Activated naive CD8-positive, alpha-beta T cell treated with anti-CD3 and anti-CD28 coated beads for 36 hours (primary cell): ENCODE measurements at places on chromosomes 1 and 21. TPM values are rescaled to one million over a fixed set of nuclear protein-coding genes. Genes with fewer than 3 reads are reported as not detected.
A peak's percentile ranks its signal among the peaks of the same experiment; 100 is the strongest.

Gene CKS1B
- total RNA-seq = 156 TPM

DNA sequence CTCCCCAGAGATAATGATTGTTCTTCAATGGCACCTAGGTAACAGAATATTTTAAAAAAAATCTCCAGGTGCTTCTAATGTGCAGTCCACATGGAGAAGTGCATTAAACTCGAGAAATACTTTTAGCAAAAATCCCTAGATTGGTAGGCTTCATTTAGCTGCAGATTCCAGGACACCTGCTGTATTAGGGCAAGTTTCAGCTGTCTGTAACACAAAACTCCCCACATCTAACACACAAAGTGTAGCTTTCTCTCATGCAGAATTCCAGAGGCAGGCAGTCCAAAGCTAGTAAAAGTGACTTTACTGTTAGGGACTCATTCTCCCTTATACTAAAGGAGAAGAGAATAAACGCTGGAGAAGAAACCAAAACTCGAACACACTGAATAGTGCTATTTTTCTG is 1414.3 kb upstream of the B3GALT2 start:
- DNase-seq = no peak

DNA sequence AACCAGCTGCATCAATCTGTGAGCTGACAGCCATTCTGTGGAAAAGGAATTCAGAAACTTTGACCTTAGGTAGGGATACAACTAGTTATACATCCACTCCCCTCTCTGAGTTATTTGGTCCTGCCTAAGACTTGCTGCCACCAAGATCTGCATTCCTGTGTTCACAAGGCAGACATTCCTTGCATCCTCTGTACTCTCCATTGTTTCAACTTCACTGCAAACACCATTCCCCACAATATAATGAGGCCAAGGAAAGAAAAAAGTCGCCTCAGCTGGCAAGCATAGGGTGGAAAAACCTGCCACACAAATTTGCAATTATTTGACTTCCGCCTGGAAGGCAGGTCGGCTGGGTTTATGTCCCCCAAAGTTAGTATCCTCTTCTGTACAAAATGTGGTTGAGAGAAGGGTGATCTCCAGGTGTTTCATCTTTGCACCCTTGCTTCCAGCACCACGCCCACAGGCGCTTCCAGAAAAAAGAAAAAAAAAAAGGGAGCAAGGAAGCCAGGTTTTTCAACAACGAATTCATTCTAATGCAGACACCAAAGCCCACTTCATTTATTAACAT is 676 bp upstream of the CTTNBP2NL start:
- no peak for DNase-seq

DNA sequence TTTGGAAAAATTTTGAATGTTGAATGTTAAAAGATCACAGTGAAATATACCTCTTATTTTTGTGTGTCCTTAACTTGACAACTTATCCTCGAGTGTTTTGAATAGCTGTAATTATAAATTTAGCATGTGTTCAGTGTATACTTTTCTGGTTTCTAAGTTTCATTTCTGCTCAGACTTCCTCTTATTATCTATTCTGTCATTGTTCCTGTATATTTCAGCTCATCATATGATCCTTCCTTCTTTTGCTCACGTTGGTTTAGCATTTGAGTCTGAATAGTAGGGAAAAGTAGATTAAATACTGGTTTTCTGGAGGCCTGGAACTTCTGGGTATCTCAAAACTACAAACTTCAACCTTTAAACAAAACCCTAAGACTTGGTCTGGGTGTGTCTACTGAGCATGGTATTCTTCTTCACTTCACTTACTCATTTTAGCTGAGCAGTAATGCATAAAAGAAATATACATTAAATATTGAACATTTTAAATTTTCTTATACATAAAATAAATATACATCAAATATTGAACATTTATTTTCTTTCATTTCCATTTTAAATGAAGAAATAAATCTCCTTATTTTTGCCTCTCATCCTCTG is 3.3 kb upstream of the ATP6V1G3 start:
- DNase-seq = no peak

DNA sequence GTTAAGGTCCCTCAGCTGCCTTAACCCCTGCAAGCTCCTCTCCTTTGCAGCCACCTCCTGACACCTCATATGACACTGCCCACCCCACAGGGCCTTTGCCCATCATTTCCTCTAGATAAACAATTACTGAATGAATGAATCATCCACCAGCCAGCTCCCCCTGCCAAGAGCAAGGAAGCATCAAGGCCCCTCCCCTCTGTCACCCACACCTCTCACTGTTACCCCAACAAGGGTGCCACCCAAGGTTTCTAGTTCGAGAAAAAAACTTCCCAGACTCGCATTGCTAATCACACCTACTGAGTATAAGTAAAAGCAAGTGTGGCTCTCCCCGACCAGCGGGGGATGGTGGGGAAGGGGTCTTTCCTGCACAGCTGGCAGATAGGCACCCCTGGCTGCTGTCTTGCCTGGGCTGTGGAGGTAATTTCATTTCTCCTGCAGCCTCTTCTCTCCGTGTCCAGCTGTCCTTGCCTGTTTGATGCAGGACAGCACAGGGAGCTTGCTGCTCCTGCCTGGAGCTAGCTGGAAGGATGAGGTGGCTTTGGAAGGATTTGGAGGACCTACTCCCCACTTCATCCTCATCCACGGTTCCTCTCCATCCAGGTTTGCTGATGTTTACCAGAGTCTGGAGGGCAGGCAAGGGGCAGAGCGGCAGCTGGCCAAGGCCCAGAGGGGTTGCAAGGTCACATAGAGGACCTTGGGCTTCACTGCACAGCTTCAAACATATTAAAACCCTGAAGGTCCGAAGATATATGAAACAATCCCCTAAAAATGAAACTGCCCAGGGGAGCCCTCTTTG is 33.1 kb upstream of the LBR start:
- DNase-seq = peak; percentile 42

GRCh38 chr1:192546596-192547190 is 28.9 kb upstream of the RGS1 start:
- no peak for DNase-seq

- no peak for DNase-seq
Measured at GRCh38 chr1:101259744-101260148, 22.9 kb downstream of the S1PR1 start.

- DNase-seq = no peak
Measured at GRCh38 chr21:27807596-27807995, 840.7 kb upstream of the ADAMTS5 start.

- peak; percentile 5 for DNase-seq
Measured at GRCh38 chr21:46229133-46229922, 754 bp upstream of the LSS start.

DNA sequence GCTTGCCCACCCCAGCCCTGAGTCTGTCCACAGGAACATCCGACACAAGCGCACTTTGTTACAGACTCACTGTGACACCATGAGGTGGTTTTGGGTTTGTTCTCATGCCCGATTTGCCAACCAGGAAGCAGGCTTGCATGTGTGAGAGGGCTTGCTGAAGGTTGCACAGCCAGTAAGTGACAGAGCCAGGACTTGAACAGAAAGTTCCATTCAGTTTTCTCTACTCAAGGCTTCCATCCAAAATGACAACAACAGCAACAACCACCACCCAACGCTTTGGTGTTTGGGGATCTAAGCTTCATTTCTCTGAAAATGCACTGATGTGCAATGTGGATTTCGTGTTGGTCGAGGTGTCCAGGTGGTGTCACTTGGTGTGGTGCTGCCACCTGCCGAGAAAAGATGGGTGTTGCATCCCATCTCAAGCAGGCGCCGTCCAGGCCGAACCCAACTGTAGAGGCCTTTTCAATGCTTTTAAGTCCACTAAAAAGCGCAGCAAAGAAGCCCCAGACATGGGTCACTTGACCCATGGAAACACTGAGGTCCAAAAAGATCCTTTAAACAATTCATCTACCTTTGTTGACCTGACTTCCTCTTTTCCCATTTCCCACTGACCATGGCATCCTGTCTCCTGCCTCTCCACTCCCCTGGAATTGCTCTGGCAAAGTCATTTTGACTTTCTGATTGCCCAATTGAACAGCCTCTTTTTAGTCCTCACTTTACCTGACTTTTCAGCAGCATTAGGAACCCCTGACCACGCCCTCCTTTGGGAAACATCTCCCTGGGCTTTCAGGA is 12.2 kb downstream of the CITED4 start:
- DNase-seq = peak; percentile 73

Gene WDR3
- total RNA-seq = 86.4 TPM

Gene LENEP
- 0.66 TPM for total RNA-seq

Gene C8B
- total RNA-seq = not detected

Gene SPRR5
- total RNA-seq = not detected

DNA sequence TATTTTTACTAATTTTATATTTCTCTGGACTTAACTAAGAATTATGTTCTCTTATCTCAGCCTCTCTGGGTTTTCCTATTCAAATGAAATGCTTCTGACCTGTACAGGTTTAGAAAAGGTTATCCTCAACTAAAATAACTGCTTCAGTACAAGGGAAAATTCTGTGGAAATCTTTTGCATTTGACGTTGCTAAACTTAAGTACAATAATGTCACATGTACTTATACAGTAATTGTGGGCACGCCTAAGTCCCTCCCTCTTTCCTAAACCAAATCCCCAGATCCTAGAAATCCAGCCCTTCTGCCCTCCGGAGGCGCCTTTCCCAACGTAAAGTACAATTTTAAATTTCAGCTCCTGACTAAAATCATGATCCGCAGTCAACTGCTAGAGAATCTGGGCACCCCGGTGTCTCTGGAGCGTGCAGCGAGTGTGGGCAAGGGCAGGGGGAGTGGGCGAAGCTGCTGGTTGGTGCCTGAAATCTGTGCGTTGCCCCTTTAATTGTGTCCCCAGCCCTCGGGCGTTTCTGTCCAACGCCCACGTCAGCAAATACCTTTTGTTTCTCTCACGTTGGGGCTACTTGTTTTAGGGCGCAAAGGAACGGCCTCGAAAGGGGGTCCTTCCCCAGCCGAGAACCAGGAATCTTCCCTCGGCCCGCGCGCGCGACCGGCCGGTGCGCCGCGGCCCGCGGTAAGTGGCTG is at the start of gene ZBTB8A:
TSS of gene ZBTB8A (plus strand) at position 541 of the 697 bp plus-strand sequence. CDS start 53,505 bp downstream, outside the sequence.
- peak; percentile 14 for DNase-seq

- no peak for DNase-seq
Measured at GRCh38 chr1:27011976-27012563, 580 bp downstream of the TENT5B start.

DNA sequence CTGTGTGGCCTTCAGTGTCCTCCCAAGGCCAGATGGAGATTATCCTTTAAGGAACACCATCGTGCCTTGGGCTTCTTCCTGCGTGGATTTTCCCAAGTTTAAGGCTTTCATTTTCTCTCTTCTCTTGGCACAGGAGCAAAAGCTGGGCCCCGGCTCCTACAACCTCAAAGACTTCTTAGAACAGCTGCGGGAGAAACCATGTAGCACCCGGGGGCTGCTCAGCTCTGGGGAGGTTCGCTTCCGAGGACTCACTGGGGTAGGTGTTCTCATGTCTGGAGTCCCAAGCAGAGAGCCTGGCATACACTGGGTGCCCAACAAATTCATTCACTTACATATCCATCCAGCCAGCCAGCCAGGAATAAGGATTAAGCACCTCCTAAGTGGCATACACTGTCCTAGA is 6.6 kb upstream of the TTC22 start:
- DNase-seq = no peak

Gene POU2F1
- total RNA-seq = 17.3 TPM

GRCh38 chr1:187862506-187862905 is 1033.8 kb downstream of the PLA2G4A start:
- no peak for DNase-seq

DNA sequence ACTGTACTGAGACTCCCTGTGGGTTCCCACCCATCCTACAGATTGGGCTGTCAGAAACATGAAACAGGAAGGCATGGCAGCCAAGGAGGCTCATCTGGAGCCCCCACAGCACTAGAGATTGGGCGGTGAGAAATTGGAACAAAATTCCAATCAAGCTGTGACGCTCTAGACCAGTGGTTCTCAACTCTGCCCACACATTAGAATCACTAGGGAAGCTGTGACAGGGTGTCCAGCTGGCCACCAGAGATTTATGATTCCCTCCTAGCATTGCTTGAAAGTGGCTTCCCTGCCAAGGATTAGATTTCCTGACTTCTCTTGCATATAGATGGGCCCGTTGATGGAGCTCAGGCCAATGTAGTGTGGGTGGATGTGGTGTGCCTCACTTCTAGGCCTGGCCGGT is 187.5 kb upstream of the ZC3H12A start:
- no peak for DNase-seq
